Thyroid gland (tissue), 4 donors: ENCODE measurements at places on chromosomes 13 and 19. TPM values are rescaled to one million over a fixed set of nuclear protein-coding genes. Genes with fewer than 3 reads are reported as not detected.
A peak's percentile ranks its signal among the peaks of the same experiment; 100 is the strongest.

DNA sequence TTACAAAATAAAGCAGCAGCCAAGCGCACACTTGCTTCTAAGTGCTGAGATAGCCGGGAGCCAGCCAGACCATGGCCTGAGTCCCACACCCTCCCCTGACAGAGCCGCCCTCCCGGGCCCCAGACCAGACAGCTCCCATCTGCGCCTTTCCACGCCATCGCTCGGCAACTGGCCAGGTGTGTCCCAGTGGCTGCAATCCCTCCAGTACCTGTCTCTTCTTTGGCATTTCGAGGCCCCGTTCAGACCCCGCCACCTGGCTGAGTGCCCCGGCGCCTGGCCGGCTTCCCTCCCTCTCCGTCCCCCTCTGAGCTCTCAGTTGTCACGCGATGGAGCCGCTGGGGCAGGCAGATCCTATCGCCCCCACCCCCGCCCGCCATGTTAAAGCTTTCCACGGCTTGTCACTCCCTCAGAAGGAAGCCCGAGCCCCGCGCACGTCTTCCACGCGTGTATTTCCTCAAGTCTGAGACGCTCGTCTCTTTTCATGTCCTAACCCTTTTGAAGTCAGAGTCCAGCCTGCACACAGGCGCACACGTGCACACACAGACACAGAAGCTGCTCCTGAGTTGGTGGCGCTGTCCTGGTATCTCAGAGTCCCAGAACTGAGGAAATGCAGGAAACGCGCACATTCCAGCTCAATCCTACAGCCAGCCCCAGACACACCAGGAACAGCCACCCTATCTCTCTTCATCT is 7.9 kb downstream of the MLLT1 start:
- peaks cover 62% of the 10 kb centered on the region for H3K4me1 ChIP-seq
- peak overlapping the region; percentile 82 for H3K27ac ChIP-seq
- peak overlapping the region; percentile 16 for H3K4me3 ChIP-seq
- peak; percentile 93 for DNase-seq

DNA sequence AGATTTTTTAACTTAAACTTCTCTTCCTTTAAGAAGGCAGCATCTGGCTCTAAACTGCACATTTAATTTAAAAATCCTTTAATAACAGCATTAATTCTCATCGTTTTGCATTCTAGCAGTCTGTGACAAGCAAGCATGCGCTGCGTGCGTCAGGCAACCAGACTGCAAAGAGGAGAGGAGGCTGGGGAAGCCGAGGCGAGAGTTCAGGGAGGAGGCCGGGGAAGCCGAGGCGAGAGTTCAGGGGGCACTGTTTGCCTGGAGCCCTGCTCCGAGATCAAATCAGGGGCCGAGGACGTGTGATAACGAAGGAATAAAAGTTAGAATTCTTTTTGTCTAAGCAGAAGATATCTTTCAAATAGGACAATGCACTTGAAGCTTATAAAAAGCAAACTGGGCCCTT is 435.7 kb downstream of the EFNB2 start:
- H3K4me3 ChIP-seq = no peak overlapping the region
- no peak for DNase-seq
- H3K4me1 ChIP-seq = no peaks in the 10 kb centered on the region
- no peaks in the 10 kb centered on the region for H3K36me3 ChIP-seq
- no peak overlapping the region for H3K27ac ChIP-seq

- no peak overlapping the region for H3K4me3 ChIP-seq
- no peaks in the 10 kb centered on the region for H3K27me3 ChIP-seq
- H3K36me3 ChIP-seq = no peaks in the 10 kb centered on the region
Observed at GRCh38 chr13:40192452-40192851, 474.0 kb downstream of the FOXO1 start.

- peaks cover 16% of the 10 kb centered on the region for H3K4me1 ChIP-seq
- H3K4me3 ChIP-seq = no peak overlapping the region
- no peaks in the 10 kb centered on the region for H3K27me3 ChIP-seq
- H3K36me3 ChIP-seq = no peaks in the 10 kb centered on the region
- no peak overlapping the region for H3K27ac ChIP-seq
- no peak for DNase-seq
Observed at GRCh38 chr13:53043398-53043797, 14.8 kb downstream of the OLFM4 start.

- H3K4me3 ChIP-seq = no peak overlapping the region
- no peaks in the 10 kb centered on the region for H3K36me3 ChIP-seq
- no peak overlapping the region for H3K27ac ChIP-seq
- no peaks in the 10 kb centered on the region for H3K4me1 ChIP-seq
- DNase-seq = no peak
Observed at GRCh38 chr19:27753622-27754021, 1459.3 kb downstream of the UQCRFS1 start.

GRCh38 chr19:38734176-38734425 is 10.2 kb downstream of the CAPN12 start:
- H3K36me3 ChIP-seq = peaks cover 10% of the 10 kb centered on the region
- no peak overlapping the region for H3K4me3 ChIP-seq
- no peak for DNase-seq
- H3K4me1 ChIP-seq = peaks cover 33% of the 10 kb centered on the region
- H3K27ac ChIP-seq = peak overlapping the region; percentile 65

ADAMTS10 gene
- 7.6 TPM for total RNA-seq

LGALS7B gene
- not detected for total RNA-seq
